ENCODE measurements at places on chromosomes 1 and 21.

GRCh38 chr1:116066868-116067565, 44.2 kb upstream of the MAB21L3 start:
- DNase-seq, result no peak

DNA sequence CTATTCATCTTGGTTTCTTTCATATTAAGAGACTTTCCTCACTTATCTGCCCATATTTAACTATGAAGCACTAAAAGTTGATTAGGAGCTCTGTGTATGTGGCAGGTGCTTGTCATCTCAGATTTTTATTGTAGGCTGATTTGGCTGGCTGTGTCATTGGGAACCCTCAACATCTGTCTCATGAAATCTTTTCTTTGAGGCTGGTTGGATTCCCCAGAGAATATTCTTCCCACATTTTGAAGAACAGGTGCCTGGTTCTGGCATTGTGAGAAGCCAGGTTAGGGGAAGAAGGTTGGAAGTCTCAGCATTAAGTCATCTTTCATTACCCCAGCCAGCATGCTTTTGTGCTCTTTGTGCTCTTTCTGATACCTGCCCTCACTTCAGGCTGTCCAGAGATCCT, 37.1 kb downstream of the EEIG2 start:
- DNase-seq, result no peak

DNA sequence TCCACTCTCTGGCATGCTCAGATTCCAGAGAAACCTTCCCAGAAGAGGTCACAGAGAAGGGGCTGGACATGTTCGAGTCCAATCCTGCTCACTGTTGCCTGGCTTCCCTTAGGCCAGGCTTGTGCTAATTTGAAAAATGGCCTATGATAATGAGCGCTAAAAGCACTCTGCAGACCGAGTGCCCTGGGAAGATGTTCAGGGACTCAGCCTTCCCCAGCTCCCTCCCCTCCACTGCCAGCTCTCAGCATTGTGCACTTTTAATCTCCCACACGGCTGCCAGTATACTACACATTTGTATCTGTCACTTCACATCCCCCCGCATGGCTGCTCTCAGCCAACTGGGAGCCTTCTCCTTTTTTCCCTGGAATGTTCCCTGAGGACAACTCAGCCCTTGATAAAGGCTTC, 24.1 kb downstream of the FAM163A start:
- DNase-seq, result no peak

DNA sequence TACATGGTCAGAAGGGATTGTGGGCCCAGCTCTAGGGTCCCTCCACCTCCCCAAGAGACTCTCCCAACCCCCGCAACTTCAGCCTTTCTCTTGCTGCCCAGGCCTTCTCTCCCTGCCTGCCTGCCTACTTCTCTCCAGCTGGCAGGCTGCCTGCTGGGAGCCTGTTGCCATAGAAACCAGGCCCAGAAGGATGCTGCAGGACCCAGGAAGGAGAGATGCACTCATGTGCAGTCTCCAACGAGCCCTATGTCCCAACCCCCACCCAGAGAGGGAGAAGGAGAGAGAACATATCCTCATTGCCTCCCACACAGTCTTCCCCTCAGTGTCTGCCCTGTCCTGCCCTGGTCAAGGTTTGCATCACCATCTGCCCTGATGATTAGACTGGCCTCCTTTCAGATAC, 10.8 kb upstream of the SMIM12 start:
- DNase-seq, result no peak

DNA sequence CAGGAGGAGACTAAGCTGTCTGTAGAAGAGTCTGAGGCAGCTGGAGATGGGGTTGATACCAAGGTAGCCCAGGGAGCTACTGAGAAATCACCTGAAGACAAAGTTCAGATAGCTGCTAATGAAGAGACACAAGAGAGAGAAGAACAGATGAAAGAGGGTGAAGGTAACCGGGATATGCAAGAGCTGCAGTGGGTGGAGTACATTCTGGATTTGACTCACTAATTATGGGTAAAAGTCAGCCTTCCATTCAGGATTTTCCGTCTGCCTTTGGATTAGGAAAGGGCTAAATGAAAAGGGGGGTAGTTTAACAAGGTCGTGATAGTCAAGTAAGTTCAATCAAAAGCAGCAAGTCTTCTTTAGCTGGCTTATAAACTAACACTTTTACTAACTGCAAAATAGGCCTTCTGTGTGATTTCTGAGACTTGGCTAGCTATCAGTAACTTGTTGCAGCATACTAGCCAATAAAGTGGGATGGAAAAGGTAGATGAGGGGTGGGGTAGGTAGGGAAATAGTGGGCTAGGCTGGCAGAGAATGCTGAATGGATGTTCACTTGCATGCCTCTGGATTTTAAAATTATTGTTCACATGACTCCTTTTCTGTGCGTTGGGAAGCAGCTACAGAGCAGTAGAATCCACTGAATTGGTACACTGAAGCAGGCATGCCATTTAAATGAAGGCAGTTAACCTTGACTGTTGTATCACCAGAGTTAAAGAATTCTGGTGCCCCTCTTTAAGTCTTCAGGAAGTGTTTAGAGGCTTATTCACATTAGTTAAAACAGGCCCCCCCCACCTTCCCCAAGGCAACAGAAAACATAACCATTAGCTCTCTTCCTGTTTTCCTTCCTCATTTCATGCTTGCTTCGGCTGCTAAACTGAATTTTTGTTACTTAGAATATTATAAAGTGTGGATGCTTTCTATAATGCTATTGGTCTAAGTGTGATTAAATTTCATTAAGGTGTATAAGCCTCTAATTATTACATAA, 15.4 kb downstream of the CCDC17 start:
- no peak for DNase-seq

DNA sequence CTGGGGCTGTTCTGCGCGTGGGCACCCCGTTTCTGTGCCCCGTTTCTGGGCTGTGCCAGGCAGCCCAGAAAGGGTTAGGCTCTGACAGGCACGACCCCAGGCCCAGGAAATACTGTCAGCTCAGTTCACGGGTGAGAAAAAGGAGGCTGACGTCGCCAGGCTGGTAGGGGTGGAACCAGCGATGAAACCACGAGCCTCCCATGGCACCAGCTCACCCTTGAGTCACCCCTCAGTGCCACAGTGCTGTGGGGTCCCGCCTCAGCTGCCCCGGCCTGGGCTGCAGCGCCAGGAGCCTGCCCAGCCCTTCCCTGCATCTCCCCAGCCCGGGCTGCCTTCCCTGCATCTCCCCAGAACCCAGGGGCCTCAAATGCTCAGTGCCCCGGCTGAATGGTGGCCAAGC, 11.5 kb downstream of the MEGF6 start:
- DNase-seq, result no peak

GRCh38 chr21:45478115-45478801, 64.0 kb downstream of the SLC19A1 start:
- no peak for DNase-seq

DNA sequence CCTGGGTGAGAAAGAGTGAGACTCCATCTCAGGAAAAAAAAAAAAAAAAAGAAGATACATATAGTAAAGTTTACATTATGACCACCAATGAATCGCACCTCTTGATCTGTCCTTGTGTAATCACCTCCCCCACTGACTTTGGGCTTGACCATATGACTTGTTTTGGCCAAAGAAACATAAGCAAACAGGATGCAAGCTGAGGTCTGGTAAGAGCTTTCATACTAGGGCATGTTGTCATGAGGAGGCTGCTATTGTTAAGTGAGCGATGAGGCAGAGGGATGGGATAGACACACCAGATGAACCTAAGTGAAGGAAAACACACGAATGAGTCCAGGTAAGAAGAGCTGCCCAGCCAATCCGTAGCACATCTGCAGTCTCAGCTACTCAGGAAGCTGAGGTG, 10.7 kb downstream of the ENAH start:
- DNase-seq, result no peak

DNA sequence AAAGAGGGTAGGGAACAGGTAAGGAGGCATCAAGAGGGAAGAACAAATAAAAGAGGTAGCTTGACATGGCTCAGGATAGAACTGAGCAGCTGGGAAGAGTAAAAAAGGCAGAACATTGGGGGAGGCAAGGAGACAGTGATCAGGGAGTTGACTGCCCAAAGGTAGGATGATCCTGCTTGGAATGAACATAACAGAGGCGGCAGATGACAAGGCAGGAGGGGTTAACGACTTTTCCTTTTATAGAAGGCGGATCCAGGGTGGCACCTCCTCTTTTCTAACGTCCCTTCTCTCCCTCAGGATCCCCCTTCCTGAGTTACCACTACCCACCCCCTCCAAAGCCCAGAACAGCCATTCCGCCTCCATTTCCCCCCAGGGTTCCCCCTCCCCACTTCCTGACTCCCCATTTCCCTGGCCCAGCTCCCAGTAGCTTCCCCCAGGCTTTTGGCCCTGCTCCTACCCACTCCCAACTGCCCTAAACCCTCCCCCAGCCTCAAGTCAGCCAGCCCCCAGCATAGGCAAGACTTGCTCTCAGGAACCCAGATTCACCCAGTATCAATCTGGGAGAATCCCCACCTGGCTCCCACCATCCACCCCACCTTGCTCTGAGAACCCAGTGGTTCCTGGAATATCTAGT, 769 bp upstream of the ADAMTS4 start:
- DNase-seq, result no peak

DNA sequence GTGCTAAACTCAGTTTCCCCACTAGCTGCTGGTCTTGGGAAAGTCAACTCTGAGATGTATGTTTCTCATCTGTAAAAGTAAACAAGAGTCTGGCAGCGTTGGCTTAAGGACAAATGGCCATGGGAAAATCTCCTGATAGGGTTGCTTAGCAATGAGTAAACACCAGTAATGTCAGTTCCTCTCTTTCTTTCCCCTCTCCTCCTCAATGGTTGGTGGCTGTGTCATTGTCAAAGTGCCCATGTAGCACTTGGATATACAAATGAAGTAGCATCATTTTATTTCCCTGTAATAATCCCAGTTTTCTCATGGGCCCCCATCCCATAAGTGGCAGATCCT, 2.2 kb upstream of the FYB2 start:
- DNase-seq, result no peak

DNA sequence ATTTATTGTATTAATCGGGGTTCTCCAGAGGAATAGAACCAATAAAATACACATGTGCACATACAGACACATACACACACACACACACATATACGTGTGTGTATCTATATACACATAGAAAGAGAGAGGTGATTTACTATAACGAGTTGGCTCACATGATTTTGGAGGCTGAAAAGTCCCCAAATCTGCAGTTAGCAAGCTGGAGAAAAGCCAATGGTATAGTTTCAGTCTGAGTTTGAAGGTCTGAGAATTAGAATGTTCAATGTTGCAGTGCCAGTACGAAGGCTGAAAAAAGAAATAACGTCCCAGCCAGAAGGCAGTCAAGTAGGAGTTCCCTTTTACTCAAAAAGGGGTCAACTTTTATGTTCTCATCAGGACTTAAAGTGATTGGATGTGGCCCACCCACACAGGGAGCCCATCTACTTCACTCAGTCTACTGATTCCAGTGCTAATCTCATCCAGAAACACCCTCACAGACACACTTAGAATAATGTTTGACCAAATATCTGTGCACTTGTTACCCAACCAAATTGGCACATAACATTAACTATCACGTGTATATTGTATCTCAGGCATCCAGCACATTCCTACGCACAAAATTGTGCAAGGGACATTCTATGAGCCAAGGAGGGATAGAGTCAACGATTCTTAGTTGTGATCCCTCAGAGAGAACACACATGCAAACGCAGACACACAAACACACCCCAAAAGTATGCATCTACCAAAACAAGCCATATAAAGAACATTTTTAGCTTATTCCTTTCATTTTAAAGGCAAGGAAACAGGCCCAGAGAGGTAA, 195.5 kb upstream of the DUSP10 start:
- DNase-seq, result no peak

- DNase-seq, result no peak
Measured at GRCh38 chr1:42002220-42002619, 83.5 kb upstream of the HIVEP3 start.

- no peak for DNase-seq
Measured at GRCh38 chr1:246099570-246099969, 407.5 kb downstream of the SMYD3 start.

GRCh38 chr1:215660259-215660658, 93.2 kb downstream of the KCTD3 start:
- DNase-seq, result no peak

DNA sequence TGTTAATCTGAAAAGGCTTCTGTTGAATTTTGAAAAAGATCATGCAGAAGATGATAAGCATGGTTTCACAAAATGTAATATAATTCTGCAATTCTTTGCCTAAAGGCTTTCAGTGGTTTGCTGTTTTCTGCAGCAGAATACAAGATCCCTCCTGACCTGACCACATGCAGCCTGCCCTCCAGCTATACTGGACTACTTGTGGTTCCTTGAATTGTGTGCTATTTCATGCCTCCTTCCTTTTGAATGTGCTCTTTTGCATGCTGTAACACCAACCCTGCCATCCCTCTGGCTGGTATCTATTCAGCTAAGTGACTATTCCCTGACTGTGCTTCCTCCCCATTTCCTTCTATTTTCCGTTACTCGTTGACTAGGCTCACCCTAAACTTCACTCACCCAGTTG, 55.5 kb downstream of the CACNA1E start:
- DNase-seq, result no peak

- DNase-seq, result no peak
Measured at GRCh38 chr1:166695115-166695514, 144.2 kb upstream of the POGK start.

DNA sequence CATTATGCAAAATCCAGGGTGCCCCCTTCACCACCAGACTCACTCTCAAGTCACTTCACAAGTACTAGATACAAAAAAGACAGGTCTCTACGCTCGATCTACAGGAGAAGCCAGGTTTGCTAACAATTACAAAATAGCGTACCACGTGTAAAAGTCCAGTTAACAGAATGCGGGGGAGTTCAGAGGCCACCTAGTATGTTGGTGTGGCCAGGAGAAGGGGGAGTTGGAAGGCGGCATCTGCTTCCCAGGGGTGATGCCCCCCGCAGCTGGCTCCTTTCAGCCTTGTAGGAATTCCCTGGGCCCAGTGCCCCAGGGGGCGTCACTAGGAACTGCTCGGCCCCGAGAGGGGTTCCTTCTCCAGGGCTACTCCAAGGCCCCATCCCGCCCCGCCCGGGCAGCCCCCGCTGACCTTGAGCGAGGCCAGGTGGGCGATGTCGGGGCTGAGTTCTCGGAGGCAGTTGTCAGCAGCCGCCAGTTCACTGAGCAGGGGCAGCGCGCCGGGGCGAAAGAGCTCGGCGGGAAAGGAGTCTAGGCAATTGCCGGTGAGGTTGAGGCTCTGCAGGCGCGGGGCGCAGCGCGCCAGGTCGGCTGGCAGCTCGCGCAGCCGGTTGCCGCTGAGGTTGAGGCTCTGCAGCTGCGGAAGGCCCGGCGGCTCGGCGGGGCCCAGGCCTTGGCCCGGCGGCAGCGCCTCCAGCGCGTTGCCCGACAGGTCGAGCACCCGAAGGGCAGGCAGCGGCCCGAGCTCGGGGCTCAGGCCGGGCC, 664 bp downstream of the LRRC47 start:
- no peak for DNase-seq
